ENCODE measurements at places on chromosomes 7 and 10.
A peak's percentile ranks its signal among the peaks of the same experiment; 100 is the strongest.

GRCh38 chr10:49207936-49208487, 19.8 kb upstream of the TMEM273 start:
- DNase-seq: no peak

- DNase-seq: no peak
Measured at GRCh38 chr7:150916670-150917069, 61.5 kb downstream of the KCNH2 start.

DNA sequence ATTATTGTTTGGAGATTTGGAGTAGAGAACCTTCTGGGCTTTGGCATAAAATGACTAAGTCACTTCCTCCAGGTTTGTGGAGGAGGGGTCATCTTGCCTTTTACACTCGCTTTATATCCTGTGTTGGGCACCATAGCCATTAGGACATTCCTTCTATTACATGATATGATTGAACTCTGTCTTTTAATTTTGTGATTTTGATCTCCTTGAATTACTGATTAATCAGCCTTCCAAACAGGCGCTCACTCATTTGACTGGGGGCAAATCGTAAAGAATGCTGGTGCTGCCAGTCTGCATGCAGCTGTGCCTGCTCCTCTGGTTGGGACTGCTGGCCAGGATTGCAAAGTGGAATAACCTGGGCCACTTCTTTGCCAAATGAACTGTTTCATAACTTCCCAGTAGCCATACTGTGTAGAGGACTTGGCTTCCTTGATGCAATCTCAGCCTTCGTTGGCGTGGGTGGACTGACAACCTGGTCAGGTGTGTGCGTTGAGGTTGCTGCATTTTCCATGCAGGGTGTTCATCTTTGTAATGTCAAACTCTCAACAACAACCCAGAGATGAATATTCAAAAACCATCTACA, 65.9 kb upstream of the RAB11FIP2 start:
- DNase-seq: no peak

GRCh38 chr7:158190756-158191155, 396.9 kb downstream of the PTPRN2 start:
- DNase-seq: no peak

- DNase-seq: no peak
Measured at GRCh38 chr7:33748793-33749192, 156.5 kb upstream of the BMPER start.

DNA sequence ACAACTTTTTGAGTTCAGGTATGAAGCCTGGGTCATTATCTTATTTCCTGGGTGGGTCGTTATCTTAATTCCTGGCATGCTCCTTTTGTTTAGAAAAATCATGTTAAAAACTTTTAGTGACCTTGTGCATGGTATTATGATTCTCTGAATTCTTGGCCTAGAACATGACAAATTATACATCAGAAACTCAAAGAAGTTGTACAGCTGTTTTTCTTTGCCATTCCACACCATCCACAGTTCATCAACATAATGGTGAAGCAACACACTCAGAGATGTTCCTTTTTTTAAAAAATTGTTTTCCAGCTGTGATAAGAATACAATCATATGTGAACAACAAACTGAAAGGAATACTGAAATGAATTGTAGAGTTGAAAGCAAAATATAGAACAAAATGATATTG, 149.2 kb upstream of the SEMA3D start:
- DNase-seq: no peak

GRCh38 chr10:29876008-29876555, 183.3 kb downstream of the JCAD start:
- no peak for DNase-seq

DNA sequence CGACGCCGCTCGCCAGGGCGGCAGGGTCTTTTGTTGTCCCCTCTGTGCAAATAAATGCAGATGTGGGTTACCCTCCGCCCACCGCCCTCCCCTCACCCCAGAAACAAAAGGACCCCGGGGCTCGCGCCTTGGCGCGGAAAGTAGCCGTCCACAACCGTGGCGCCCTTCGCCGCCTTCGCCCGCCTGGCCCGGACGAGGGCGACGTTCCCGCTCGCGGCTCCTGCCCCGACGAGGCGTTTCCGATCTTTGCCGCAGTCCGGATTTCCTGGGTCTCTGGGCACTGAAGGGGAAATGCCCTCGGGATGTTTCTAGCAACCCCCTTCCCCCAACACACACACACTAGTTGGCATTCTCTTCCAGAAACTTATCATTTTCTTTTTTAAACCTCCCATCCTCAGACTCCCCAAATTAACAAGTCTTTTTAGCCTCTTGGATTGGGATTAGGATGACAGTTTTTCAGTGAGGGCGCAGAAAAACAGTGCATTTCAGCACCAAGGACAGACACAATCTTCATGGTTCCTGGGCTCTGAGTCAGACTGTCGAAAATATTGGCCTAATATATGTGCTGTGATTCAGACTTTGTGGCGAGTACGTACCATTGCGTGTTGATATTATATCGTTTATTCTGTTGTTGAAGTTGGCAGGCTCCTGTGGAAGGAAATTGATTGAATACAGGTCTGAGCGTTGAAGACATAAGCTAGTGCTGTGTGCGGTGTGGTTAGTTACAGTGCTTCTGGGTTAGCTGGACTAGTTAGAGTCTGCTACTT, 771 bp downstream of the PHYHIPL start:
- peak; percentile 60 for DNase-seq

DNA sequence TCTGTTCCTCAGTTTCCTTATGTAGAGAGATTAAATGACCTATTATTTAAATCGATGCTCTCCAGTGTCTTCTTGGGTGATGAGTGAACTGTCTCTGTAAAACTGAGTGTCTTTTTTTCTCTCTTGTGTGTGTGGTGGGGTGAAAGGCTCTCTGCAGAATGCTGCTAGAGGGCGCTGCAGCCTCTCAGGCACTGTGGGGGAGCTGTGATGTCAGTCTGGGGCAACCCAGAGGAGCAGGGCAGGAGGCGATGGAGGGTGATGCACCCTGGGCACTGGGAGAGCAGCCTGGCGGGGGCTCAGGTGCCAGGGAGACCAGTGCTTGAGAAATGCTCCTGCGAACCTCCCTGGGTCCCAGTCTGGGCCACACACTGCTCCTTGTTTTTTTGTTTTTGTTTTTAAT, 110.1 kb upstream of the POM121L12 start:
- no peak for DNase-seq

DNA sequence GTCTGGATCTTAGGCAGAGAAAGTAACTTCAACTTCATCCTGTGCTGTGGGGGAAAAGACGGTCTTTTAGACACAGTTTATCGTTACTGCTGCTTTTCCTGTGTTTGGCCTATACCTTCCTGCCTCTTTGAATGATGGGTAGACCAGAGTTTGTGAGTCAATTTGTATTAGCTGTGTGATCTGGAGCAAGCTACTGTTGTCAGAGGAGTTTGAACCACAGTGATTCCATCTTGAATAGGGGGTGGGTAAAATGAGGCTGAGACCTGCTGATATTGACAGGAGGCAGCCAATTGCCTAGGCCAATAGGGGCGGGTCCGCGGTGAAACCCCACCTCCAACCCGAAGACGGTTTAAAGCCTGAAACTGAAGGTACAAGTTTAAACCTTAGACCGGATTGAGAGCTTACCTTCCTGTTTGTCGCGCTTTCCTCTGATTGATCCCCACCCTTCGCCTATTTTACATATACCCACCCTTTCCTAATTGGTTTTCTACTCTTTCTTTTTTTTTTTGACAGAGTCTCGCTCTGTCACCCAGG, 35.8 kb upstream of the EIF4H start:
- no peak for DNase-seq

DNA sequence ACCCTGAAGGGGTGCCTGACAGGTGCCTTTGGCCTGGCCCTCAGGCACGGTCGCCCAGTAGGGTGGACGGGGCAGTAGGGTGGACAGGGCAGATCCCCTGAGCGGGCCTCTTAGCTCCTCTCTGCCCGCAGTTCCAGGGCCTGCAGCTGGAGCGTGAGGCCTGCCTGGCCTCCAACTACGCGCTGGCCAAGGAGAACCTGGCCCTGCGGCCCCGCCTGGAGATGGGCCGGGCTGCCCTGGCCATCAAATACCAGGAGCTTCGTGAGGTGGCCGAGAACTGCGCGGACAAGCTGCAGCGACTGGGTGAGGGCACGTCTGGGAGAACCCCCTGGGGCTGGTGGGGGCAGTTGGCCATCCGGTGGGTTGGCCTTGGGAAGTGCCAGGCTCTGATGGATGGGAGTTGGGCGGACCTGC, 1.7 kb downstream of the VPS37D start:
- no peak for DNase-seq

- no peak for DNase-seq
Measured at GRCh38 chr7:157637216-157637949, 300.6 kb downstream of the DNAJB6 start.

- no peak for DNase-seq
Measured at GRCh38 chr10:76139431-76139830, 708.0 kb downstream of the LRMDA start.

DNA sequence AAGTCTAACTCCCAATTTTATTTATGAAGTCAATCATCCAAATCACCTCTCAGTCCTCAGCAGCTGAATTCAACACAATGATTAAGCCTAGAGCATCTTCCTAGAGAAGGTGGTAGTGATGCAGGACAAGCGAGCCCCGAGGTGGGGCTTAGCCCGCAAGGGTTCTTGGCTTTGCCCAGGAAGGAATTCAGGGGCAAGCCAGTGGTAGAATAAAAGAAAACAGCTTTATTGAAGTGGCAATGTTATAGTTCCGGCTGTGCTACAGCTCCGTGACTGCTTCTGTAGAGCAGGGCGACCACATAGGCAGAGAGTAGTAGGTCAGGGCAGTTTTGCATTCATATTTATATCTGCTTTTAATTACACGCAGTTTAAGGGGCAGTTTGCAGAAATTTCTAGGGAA, 18.1 kb downstream of the IL2RA start:
- no peak for DNase-seq

DNA sequence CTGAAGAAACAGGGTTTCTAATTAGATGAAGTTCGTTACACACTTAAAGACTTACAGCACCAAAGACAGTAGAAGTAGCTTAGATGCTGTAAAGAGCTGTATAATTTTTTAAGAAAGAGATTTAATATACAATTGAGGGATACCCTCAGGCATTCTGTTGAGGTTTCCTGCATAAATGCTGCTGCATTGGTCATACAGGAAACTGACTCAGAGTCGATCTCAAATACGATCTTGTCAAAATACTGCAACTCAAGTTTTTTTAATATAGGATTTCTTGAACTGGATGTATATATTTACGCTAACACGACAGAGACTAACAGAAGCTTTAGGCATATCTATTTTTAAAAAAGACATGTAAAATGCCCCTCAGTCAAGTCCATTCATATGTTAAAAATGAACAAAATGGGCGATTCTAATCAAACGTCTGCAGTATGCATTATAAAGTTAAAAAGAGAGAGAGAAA, 2.4 kb upstream of the ARID5B start:
- no peak for DNase-seq

GRCh38 chr10:99389729-99390480, 40.5 kb downstream of the GOT1 start:
- no peak for DNase-seq

- no peak for DNase-seq
Measured at GRCh38 chr7:18792871-18793595, 297.5 kb downstream of the HDAC9 start.

GRCh38 chr7:123604739-123605138, 3.1 kb downstream of the ASB15 start:
- no peak for DNase-seq

- DNase-seq: no peak
Measured at GRCh38 chr10:129908406-129908805, 55.7 kb downstream of the EBF3 start.

GRCh38 chr10:60282771-60283353, 106.8 kb downstream of the ANK3 start:
- no peak for DNase-seq

GRCh38 chr10:113336549-113337130, 216.2 kb upstream of the HABP2 start:
- DNase-seq: no peak

GRCh38 chr7:100489824-100490223, 6.1 kb downstream of the NYAP1 start:
- peak; percentile 96 for DNase-seq

DNA sequence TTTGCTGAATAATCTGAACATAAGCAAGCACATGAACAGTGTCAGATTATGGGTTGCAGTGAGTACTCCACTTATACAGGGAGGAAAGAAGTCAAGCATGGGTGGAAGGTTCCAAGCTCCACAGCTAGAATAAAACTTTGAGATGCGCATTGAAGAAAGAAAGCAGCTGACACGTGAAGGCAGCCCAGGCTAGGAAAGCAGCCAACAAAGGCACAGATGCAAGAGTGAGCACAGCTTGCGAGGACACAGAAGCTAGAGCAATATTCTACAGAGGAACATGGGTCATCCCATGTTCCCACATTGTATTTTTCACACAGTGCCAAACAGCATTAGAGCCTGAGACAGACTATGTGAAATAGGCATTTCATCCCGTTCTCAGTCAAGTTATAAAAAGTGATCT, 194.6 kb upstream of the TBX20 start:
- no peak for DNase-seq

DNA sequence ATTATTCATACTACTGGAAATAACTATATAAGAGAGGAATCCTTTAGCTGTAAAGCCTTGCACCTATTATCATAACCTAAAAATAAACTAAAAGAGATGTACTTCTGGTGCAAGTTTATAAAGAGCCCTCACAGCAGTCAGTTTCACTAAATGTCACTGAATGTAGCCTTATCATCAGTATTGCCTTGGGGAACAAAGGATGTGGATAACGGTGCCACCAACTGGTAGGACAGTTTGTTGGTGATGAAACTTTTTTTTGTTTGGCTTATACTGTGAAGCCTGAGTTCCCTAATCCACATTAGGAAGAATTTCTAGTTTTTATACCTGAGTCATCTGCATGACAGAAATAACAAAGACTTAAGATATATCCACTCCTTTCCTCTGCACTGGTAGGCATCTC, 117.9 kb upstream of the COL1A2 start:
- DNase-seq: no peak

DNA sequence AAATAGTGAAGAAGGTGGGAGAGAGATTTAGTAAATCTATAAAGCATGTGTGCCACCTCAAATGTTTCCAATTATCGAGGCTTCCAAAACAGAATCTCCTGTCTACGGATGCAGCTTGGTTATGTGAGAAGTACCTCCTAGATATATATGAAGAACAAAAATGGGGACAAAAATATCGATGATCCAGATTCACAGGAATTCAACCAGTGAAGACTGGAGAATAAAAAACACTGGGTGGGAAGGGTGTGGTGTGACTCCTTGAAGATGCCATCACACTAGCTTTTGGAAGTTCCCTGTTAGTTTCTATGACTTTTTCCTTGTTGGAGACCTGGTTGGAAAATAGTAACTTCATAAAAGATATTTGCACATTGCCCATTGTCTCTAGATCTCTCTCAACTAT, 152.4 kb downstream of the LRRC4 start:
- no peak for DNase-seq

GRCh38 chr10:90849956-90850749, 7.7 kb downstream of the HTR7 start:
- no peak for DNase-seq

GRCh38 chr7:87226495-87226894, 7.0 kb upstream of the TMEM243 start:
- no peak for DNase-seq

- no peak for DNase-seq
Measured at GRCh38 chr7:96041171-96041570, 268.8 kb downstream of the DYNC1I1 start.

Data from NCI-H1930 (cell line).